ENCODE measurements at places on chromosomes 7 and 10. TPM values are rescaled to one million over a fixed set of nuclear protein-coding genes. Genes with fewer than 3 reads are reported as not detected.

DNA sequence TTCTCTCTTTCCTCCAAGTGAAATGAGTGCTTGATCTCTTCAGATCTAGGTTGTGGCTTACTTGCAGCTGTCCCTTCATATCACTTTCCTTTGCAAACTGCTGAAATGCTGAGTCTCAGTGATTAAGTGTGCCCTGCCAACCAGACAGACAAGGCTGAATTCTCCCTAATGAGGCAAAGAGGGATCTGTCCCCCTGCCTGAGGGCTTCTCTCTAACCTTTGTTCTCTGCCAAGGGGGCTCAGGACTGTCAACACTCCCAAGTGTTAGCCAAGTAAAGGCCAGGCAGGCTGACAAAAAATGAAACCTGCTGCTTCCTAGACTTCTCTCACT lies at the start of gene MSS51:
TSS of gene MSS51 (minus strand) at position 24 of the 330 bp plus-strand sequence. CDS start 5,277 bp downstream, outside the sequence.
- no peak for DNase-seq
- H3K4me3 ChIP-seq = no peak within 1 kb of the TSS
- H3K27ac ChIP-seq = peak within 1 kb of the TSS; percentile 57
- H3K27me3 ChIP-seq = no peaks in the 10 kb centered on the region
- H3K36me3 ChIP-seq = no peaks in the 10 kb centered on the region
- H3K4me1 ChIP-seq = no peaks in the 10 kb centered on the region

DNA sequence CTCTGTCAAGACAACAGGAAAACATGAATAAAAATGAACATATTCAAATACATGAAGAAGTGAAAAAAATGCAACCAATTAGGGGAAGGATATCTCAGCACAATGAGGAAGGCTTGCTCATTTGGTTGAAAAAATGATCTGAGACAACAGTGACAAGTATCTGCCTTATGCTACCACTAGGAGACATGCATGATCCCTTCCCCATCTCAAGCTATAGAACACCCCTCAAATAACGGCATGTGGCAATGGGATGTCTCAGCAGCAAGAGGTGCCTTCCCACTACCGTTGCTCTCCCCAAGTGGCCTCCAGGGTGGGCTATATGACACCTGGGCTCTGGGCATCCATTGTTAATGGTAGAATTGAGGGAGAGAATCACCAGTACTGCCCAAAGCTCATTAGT lies 98.1 kb upstream of the RSU1 start:
- H3K4me1 ChIP-seq = peaks cover 7% of the 10 kb centered on the region
- no peaks in the 10 kb centered on the region for H3K27me3 ChIP-seq
- DNase-seq = no peak
- peak overlapping the region; percentile 35 for H3K27ac ChIP-seq
- H3K36me3 ChIP-seq = peaks cover 18% of the 10 kb centered on the region

GRCh38 chr10:116787893-116788665 lies 45.7 kb upstream of the HSPA12A start:
- DNase-seq = peak; percentile 15
- H3K27ac ChIP-seq = no peak overlapping the region
- H3K27me3 ChIP-seq = peaks cover 23% of the 10 kb centered on the region
- H3K4me3 ChIP-seq = peak overlapping the region; percentile 52
- no peaks in the 10 kb centered on the region for H3K36me3 ChIP-seq
- H3K4me1 ChIP-seq = peaks cover 6% of the 10 kb centered on the region

DNA sequence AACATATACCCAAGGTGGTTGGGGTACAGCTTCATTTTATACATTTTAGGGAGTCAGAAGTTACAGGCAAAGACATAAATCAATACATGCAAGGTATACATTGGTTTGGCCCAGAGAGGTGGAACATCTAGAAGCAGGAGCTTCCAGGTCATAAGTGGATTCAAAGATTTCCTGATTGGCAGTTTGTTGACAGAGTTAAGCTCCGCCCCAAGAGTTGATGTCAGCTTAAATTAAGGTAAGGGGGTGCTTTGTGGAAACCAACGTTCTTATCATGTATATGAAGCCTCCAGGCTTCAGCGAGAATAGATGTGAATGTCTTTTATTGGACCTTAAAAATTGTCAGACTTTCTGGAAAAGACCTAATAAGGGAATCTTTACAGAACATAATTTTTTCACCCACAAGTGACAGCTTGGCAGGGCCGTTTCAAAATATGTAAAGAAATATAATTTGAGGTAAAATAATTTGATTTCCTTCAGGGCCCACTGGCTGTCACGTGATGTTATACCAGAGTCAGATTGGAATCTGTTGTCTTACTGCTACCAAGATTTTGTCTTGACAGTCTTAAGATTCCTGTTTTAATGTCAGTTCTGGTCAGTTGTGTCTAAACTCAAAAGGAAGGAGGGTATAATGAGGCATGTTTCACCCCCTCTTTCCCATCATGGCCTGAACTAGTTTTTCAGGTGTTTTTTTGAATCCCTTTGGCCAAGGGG lies 6.3 kb upstream of the PANK1 start:
- H3K27me3 ChIP-seq = no peaks in the 10 kb centered on the region
- H3K36me3 ChIP-seq = peaks cover 16% of the 10 kb centered on the region
- H3K4me1 ChIP-seq = peaks cover 38% of the 10 kb centered on the region
- peak overlapping the region; percentile 60 for H3K27ac ChIP-seq

DNA sequence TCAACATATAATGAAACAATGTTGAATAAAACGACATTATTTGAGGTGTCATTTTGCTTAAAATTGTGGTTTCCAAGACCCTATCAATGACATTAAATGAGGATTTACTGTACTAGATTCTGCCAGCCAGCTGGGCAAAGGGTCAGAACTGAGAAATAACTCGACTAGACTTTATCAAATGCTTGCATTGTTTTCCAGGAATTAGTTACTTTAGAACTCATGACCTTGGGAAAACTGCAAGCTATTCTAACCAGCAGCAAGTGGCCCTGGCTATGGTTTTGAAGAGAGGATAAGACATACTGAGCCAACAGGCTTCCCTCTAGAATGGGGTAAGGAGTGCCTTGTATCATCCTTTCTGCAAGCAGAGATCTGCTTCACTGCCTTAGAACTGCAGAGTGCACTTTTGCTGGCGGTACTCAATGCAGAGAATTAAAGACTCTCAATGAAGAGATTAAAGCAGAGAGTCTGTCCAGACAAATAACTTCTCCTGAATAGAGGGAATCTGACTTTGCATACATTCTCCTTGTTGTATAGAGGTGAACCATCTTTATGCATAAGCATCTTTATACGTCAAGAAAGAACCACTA lies 281.5 kb downstream of the ARL4A start:
- H3K27ac ChIP-seq = no peak overlapping the region
- no peak overlapping the region for H3K4me3 ChIP-seq
- no peaks in the 10 kb centered on the region for H3K4me1 ChIP-seq
- H3K36me3 ChIP-seq = no peaks in the 10 kb centered on the region
- peaks cover 8% of the 10 kb centered on the region for H3K27me3 ChIP-seq

DNA sequence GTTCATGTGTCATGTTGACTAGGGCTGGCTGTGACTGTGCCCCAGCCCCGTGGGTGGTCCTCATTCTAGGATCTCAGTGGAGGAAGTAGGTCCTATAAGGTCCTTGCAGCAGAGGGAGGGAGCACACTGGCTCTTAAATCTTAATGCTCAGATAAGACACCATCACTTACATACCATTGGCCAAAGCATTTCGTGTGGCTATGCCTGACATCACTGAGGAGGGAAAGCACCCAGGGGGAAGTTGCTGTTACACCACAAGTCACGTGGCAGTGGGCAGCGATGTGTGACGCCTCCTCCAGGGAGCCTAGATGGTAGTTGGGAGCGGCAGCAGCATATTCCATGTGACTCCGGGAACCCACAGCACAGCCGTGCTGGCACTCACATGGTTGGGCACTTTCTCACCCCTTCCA lies 224.7 kb upstream of the SH2B2 start:
- peaks cover 5% of the 10 kb centered on the region for H3K36me3 ChIP-seq
- peak overlapping the region; percentile 37 for H3K4me3 ChIP-seq
- H3K27ac ChIP-seq = peak overlapping the region; percentile 95
- DNase-seq = peak; percentile 65
- peaks cover 29% of the 10 kb centered on the region for H3K4me1 ChIP-seq

- no peaks in the 10 kb centered on the region for H3K4me1 ChIP-seq
- no peaks in the 10 kb centered on the region for H3K36me3 ChIP-seq
- no peak overlapping the region for H3K4me3 ChIP-seq
- no peaks in the 10 kb centered on the region for H3K27me3 ChIP-seq
- no peak overlapping the region for H3K27ac ChIP-seq
These were observed 106.3 kb downstream of the GRM3 start for GRCh38 chr7:86749741-86750665.

DNA sequence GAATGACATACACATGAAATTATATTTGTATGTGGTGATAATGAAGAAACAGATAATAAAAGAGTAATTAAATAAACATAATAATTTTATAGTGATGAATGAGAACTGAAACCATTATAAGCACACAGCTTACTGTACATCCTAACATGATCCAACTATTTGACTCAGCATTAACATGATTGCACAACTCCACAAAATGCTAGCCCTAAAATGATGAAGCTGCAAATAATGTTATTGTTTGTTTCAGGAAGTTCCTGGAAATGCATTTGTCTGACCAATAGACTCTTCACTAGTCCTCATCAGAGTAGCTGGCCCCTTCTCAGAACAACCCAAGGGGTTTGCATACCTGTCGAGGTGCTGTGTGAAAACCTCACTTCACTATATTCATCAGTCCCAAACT lies 115.5 kb downstream of the RTKN2 start:
- H3K27me3 ChIP-seq = no peaks in the 10 kb centered on the region
- no peak overlapping the region for H3K4me3 ChIP-seq
- no peak for DNase-seq
- peaks cover 5% of the 10 kb centered on the region for H3K36me3 ChIP-seq
- no peak overlapping the region for H3K27ac ChIP-seq
- H3K4me1 ChIP-seq = peaks cover 30% of the 10 kb centered on the region

VSTM2A gene
- not detected for polyA plus RNA-seq

PNLIPRP1 gene
- not detected for polyA plus RNA-seq
